ENCODE measurements at places on chromosomes 1 and 21.

DNA sequence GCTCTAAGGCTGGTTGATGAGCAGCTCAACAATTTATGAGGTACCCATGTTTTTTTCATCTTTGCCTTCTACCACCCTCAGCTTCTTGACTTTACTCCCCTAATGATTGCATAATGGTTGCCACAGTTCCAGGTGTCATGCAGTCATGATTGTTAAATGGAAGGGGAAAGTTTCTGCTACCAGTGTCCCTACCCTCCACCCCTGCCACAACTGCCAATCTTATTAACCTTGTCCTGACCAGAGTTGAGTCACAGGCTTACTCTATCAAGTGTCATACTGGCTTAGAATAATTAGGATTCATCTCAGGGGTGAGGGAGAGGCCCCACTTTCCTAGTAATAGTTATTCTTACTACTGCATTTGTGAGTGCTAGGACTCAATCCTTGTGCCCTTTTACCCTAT, 7.9 kb upstream of the FUBP1 start:
- DNase-seq: no peak

- no peak for DNase-seq
Measured at GRCh38 chr21:31366825-31367224, 22.8 kb upstream of the TIAM1 start.

DNA sequence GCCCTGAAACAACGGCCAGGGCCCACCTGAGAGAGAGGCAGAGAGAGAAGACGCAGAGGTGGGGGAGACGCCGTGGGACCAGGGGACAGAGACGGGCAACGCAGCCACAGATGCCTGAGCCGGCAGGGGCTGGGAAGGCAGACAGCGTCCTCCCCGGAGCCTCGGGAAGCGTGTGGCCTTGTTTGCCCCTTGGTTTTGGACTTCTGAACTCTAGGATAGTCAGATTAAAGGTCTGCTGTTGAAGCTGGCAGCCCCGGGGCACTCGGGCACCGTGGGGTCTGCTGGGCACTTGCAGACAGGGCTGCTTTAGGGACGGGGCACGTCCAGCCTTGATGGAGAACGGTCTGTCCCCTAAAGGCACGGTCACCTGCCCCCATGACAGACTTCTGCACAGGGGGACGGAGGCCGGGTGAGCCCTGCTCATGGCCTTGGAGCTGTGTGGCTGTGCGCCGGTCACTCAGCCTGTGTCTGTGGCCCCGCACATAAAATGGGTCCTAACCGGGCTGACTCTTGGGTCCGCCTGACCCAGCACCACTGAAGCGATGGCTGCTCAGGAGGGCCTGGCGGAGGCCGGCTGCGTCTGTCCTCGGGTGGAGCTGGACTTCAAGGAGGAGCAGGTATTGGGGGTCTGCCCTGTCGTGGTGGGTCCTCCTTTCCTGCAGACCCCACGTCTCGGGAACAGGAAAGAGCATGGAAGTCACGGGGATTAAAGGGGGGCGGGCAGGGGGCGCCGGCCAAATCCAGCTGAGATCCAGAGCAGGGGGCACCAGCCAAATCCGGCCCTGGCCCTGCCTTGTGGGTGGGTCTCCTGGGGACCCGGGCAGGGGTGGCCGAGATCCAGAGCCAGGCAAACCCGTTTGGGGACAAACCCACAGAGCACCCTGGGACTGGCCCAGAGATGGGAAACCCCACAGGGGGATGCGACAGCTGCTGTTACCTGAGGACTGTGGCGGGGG, 9.6 kb upstream of the RNF223 start:
- DNase-seq: no peak

DNA sequence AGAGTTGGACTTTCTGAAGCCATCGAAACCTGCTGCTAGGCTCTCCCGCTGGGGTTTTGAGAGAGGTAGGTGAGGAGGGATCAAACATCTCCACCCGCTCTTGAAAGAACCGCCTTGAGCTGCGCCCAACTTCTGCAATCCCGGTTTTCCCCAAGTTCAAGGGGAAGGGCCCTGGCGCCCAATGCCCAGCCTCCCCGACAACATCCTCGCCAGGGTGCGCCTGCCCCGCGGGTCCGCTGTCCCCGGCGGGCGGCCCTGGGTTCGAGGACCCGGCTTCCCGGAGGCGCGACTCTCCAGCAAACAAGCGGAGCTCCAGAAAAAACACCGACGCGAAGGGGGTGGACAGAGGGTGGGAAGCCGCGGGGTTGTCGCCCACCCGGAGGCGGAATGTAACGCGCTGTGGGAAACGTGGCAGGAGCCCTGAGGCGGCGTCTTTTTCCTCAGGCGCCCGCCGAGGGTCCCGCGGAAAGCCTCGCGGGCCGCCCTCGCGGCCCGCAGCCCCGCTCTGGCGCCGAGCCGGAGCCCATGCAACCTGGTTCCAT, 607 bp downstream of the BTG3 start:
- peak; percentile 47 for DNase-seq

DNA sequence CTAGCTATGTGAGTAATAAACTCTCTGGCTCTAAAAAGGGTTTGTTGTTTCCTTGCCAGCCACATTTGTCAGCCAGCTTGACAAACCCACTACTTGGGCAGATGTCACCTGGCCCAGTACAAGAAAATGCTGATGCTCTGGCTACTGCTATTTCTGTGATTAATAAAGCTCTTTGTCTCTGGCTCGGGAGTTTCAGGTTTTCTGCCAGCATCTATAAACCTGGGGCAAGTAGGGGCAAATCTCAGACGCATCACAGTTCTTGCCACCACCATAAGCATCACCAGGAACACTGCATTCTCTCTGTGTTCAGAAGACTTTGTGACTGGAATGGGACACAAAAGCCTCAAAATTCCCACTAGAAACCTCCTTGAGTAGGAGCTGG, 2.5 kb downstream of the ITLN2 start:
- DNase-seq: no peak

DNA sequence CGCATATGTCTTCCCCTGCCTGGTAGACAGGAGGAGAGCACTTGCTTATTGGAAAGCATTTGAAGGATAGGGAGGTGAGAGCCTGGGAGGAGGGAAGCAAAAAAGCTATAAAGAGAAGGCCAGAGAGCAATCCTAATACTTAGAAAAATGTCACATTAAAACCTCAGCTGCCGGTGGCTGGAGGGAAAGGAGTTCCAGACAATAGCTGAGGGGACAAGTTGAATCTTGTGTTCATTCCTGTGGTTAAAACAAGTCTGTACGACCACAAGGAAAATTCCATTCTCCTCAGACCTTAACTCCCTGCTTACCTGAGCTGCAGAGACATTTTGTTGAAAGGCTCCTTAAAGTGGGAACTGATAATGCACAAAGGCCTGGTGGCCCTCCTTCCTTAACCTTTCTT, 218.8 kb upstream of the CAMK1G start:
- DNase-seq: no peak

DNA sequence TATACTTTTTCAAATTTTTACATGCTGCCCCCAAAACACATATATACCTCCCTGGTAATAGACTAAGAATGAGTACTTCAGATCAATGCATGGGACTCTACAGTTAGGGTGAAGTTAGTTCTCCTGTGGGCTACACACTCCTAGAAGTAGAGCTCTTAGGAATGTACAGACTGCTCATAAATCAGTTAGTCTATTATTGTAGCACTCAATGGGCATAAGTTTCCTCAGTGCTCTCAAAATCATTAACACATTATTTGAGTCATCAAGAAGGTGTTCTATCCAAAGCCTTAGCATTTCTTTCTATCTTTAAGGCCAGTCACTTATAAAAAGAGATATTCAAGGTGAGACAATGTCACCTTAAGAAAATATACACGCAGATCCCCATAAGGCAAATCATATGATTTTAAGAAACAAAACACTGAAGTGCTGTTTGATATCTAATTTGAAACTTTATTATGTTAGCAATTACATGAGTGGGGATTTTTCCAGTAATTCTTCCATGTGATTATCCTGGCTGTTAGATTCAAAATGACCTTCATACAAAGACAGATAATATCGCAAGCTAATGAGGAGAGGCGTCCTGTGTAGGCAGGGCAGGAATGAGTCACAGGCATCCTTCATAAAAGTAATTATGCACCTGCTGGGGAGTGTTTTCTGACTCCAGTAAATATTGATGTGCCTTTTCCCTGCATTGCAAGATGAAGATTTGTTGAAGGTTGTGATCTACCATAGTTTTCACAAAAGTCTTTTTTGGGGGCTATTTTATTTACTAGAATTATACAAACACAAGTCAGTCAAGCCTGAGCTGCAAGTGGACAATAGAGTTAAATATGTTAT, 167.2 kb upstream of the ATP1B1 start:
- no peak for DNase-seq

GRCh38 chr1:243500512-243500911, 244.7 kb downstream of the SDCCAG8 start:
- no peak for DNase-seq

DNA sequence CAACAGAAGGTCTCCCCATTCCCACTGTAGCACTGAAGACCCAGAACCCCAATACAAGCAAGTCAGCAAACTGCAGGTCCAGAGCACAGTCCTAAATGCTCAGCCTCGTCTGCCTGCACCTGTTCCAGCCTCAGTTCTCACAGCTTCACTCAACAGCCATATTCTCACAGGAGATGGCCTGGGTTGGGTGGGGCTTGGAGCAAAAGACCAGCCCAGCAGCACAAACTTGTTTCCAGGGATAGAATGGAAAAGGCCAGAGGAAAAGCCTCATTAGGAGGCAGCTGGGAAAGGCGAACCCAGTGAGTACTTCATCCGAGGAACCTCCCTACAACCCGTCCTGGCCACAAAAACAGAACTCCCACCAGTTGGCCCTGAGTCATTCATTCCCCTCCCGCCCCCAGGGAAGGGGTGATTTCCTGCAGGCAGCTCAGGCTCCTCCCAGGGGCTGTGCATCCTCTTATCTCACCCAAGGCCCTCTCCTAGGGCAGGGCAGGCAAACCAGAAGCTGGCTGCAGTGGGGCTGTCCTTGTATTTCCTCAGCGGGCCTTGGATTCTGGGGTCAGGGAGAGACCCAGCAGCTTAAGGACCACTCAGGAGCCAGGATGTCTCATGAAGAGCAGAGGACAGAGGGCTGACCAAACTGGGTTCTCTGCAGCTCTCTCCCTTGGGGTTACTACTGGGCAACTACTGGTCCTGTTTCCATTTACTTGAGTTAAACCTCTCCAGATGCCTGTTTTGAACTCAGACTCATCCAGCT, 7.4 kb upstream of the MPL start:
- peak; percentile 87 for DNase-seq

DNA sequence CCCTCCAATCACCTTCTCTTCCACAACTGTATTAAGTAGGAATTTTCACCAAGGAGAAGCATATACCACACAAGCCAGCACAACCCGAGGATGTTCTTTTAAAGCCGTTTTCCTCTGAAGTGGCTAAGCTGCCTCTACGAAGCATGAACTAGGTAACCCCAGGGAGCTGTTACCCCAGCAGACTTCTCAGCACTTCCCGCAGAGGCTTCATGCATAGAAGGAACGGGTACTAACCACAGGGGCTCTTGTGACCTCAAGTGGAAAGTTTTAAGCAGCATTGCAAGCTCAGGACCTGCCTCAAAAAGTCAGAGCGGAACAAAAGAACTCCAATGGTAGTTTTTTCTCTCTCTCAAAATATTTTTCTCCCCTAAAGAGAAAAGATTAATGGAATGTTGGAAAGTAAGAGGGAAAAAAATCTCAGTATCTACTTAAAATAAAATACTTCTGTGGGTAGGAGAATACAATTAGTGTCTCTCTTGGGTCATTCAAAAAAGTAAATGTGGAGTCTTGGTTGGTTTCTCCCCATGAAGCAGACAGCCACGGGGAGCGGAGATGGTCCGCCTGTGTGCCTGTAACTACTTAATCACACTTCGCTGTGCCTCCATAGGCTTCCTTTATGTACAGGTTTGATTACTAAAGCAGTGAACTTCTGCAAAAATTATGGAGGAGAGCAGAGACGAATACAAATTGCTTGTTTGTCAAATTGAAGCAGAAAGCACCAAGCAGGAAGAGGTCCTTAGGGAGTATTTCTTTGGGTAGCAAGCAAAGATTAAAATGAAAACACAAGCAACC, 40.9 kb downstream of the STX6 start:
- no peak for DNase-seq

GRCh38 chr1:248402748-248403147, at the start of gene OR2T1:
OR2T1 (plus strand) TSS chr1:248403048; CDS start chr1:248406148, 3,100 bp downstream.
- DNase-seq: no peak

DNA sequence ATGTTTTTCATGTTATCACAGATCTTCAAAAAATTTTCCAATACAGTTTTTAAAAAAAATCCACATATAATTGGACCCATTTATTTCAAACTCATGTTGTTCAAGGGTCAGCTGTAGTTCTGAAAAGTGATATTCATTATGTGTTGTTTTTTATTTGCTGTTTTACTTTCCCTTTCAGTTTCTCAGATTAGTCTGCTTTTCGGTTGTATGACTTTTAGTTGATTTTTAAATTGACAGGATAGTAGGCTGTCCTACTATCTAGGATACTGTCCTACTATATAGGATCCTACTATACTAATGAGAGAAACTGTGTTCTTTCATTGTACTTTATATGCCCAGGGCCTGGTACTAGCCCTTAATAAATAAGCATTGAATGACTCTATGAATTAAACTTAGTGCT, 33.6 kb upstream of the GPR52 start:
- DNase-seq: no peak

GRCh38 chr1:186983327-186983726, 154.6 kb downstream of the PLA2G4A start:
- peak; percentile 17 for DNase-seq

DNA sequence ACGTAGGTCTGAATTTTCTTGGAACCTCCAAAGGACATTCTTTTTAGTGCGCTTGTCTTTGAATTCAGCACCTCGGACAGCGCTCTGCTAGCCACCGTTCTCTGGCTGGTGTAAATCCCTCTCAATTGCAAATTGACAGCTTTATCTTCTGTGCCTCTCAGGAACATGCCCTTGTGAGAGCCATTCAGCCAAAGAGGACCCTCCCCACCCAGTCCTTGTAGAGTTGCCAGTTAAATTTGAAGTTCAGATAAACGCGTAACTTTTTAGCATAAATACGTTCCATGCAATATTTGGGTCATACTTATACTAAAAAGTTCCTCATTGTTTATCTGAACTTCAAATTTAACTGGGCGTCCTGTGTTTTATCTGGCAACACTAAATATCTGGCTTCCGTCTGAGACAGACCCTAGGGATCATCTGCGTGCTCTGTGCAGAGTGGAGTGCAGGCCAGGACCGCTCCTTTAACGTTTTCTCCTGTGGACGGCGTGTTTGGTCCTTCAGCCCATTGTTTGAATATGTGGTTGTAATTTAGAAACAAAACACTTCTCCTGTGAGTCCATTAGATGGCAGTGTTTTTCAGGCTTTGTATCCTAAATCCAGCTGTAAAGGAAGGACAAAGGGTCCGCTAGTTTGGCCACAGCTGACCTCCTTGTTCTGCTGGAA, 7.0 kb downstream of the KCNAB2 start:
- DNase-seq: peak; percentile 76

GRCh38 chr1:39650431-39650830, 11.0 kb upstream of the HEYL start:
- DNase-seq: no peak

DNA sequence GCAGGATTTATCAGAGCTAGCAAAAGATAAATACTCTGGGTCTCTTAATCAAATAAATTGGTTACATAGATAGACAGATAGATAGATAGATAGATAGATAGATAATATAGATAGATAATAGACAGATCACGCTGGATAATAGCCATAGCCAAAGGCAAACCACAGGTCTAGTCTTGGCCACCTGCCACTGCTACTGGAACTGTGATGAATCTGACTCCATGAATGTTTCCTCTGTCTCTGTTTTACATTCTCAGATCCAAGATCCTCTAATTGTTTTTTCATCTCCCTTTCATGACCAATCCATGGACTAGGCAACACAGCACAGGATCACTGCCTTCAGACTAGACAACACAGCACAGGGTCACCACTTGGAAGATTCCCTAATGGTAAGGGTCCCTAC, 444.7 kb upstream of the NFIA start:
- no peak for DNase-seq
